ENCODE measurements at places on chromosomes 7 and 10.

- DNase-seq, result no peak
Measured at GRCh38 chr10:78464118-78464855, 430.6 kb downstream of the RPS24 start.

DNA sequence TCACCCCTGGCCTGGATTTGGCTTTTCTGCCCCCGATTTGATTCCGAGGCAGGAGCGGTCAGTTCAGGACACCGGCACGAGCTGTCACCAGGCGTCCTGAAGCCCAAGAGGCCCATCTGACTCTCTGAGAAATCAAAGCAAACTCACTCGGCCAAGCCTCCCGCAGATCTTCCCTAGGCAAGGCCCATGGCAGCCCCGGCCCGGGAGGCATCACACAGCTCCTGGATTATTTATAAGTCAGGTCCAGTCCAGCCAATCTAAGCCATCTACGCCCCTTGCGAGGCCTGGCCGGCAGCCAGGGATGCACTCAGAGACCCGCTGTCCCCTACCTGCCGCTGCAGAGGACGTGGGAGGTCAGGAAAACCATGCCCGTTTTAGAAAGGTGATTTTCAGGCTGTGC, 87.3 kb upstream of the DIP2C start:
- DNase-seq, result no peak

DNA sequence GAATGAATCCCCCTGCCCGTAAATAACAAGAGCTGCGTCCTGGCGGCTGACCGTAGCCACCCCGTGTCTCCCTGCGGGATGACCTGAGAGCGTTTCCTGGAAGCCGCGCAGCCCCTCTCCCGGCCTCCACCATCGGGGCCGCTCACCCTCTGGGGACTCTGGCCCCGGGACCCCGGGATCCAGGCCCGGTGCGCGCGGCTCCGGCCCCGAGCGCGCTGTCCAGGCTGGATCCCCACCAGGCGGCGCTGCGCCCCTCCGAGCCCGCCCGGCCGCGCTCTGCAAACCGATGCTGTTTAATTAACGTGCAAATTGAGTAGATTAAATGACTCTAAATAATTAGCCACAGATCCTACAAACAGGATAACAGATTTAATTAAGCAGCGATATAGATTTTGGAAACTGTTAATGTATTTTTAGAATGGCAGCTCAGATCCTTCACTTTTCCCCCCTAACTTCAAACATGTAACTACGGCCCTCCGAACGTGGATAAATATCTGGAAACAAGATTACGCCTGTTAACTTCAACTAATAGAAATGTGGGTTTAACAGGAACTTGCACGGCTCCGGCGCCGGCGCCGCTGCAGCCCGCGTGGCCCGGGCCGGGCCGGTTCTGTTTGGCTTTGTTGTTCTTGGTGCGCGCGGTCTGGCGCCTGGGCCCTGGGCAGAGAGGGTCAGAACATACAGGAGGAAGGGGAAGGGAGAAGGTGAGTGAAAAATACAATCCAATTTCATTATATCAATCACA, 7.1 kb upstream of the UNCX start:
- no peak for DNase-seq

DNA sequence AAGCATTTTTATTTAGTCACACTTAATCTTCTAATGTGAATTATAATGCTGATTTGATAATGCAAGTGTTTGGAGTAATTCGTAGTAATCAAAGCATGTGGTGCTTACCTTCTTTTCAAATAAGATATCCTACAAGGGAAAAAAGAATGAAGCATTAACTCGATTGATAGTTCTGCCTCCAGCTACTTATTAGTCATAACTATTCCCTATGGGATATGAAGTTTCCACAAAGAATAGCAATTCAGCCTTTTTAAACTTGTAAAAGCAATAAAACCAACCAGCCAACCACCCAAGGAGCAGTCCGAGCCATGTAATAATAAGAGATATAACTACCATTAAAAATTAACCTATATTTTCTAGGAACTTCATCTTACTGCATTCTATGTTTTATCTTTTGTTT, 11.6 kb downstream of the COL28A1 start:
- no peak for DNase-seq

GRCh38 chr10:59098387-59098786, 78.1 kb upstream of the PHYHIPL start:
- DNase-seq, result no peak

- no peak for DNase-seq
Measured at GRCh38 chr7:115024276-115024675, 102.4 kb downstream of the MDFIC start.

GRCh38 chr10:18659819-18660535, 746 bp downstream of the ARL5B start:
- peak; percentile 26 for DNase-seq

DNA sequence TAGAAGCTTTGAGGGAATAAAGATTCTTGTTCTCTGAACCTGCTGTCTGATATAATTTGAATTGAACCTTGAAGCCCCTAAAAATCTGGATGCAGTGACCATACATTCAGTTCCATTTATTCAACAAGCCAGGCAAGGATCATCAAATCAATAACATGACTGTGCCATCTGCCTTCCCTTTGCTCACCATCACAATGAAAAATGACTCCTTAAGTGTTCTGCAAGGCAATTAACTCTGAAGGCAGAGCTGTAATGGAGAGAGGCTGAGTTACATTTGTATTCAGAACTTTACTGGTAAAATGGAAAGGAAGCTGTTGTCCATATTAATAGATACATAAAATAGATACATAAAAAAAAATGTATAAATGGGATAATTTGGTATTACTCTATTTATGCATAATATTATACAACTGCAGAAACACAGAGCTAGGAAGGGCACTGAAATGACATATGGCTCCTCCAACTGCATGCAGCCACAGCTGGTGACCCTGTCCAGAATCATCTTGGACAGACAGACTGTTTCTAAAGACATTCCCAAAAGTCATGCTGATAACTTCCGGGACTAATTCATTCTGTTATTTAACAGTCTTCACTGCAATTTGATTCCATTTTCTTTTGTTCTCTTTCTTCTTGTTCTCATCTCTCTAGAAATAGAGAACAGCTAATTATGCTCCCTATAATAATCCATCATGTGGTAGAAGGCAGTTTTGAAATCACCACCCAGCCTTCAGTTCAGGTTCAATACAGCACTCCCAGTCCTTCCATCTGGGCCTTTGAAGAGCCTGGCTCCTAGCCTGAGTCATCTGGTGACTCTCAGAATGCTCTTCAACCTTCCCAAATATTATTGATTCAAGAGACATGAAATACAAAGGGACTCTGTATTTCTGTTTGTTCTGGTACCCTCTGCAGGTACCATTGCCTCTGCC, 412.6 kb downstream of the GFRA1 start:
- DNase-seq, result no peak

DNA sequence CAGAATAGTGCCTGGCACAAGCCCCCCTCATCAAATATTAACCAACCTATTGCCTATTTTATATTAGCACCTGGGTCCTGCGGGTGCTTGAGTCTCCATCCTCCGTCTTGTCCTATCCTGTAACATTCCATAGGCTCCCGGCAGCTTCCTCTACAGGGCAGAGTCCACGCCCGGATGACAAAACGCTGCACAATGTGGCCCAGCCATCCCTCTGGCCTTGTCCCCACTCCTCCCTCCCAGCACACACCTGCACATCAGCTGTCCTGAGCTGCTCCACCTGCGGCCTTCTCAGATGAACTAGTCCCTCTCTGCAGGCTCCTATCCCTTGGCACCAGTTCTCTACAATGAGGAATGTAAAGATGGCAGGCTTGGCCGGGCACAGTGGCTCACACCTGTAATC, 153.5 kb upstream of the PDE1C start:
- no peak for DNase-seq

- DNase-seq, result no peak
Measured at GRCh38 chr7:39888171-39888853, 61.7 kb upstream of the CDK13 start.

- DNase-seq, result no peak
Measured at GRCh38 chr7:20030417-20030816, 186.8 kb downstream of the MACC1 start.

GRCh38 chr7:94449151-94449725, 54.5 kb downstream of the COL1A2 start:
- DNase-seq, result peak; percentile 37

DNA sequence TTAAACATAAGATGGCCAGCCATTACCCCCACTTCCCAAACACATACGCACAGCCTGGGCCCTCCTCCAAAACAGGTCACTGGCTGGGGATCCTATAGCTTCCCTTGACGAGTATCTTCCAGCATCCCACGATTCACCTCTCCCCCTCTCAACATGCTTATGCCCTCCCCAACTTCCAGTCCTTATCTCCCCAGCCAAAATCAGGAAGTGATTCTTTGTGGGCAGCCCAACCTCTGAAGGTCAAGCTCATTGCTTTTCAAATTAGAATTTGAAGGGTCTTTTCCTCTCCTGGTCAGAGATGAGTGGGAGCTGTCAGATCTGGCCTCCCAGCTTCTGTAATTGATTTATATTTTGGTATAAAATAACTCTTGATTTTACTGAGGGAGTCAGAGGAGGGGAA, 133.6 kb downstream of the ATXN7L1 start:
- no peak for DNase-seq

- DNase-seq, result no peak
Measured at GRCh38 chr7:37419496-37419895, 29.2 kb downstream of the ELMO1 start.

GRCh38 chr10:7421526-7421925, 10.7 kb upstream of the SFMBT2 start:
- DNase-seq, result no peak

DNA sequence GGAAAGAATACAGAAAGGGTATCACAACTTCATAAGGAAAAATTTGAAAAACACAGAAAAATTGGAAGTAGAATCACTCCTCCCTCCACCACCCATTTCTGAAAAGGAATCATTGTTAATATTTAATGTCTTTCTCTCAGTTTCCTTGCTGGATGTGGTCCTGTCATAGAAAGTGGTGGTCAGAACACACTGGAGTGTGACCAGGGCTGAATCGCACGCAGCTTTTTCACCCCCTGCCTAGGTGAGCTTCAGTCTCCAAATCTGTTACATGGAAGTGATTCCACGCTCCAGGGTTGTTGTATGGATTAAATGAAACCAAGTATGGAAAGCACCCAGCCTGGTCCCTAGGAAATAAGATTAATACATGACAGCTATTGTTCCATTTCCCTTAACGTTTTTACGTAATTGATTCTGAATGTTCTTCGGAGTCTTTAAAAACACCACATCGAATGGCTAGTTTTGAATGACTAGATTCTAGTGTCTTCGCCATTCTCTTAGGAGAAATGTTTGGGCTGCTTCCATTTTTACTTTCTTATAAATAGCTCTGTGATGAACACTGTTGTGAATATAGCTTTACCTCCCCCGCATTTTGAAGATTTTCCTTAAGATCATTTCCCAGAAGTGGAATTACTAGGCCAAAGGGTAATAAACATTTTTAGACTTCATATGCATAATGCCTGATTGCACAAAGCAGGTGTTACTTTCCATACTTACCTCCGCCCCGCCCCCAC, 10.9 kb upstream of the DUSP5 start:
- DNase-seq, result no peak

- no peak for DNase-seq
Measured at GRCh38 chr7:108189733-108190388, 59.7 kb upstream of the LAMB4 start.

DNA sequence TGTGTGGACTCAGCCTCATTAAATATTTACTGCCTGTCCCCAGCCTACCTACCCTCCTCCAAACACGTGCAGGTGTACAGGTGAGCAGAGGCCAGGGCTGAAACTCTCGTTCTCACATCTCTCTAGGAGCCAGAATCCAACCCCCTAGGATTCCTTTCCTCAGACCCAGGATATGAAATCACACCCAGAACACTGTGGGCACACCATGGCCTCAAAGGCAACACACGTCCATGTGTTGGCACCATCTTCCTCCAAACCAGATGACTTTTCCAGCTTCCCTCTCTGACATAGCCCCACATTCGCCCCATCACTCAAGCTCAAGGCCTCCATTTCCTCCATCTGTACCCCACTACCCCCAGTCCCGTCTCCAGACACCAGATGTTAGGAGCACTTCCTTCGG, 51.8 kb upstream of the DUSP5 start:
- no peak for DNase-seq

- DNase-seq, result no peak
Measured at GRCh38 chr7:155371331-155371883, 73.7 kb downstream of the INSIG1 start.

DNA sequence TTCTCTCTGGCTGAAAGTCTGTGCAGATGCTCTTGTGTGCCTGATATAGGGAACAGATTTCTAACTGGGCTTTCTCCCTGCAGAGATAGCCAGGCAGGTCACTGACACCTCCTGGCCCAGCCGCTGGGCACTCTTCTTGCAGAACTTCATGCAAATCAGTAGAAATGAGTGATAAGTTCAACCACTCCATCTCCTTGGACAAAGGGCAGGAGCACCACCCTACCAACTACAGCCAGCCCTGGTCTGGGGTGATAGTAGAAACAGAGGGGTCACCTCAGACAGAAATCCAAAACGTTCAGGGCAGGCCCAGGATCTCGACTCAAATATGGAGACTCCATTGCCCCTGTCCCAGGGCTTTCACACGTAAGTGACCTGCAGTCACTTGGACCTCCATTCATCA, 917.8 kb upstream of the ZNF722 start:
- DNase-seq, result no peak

DNA sequence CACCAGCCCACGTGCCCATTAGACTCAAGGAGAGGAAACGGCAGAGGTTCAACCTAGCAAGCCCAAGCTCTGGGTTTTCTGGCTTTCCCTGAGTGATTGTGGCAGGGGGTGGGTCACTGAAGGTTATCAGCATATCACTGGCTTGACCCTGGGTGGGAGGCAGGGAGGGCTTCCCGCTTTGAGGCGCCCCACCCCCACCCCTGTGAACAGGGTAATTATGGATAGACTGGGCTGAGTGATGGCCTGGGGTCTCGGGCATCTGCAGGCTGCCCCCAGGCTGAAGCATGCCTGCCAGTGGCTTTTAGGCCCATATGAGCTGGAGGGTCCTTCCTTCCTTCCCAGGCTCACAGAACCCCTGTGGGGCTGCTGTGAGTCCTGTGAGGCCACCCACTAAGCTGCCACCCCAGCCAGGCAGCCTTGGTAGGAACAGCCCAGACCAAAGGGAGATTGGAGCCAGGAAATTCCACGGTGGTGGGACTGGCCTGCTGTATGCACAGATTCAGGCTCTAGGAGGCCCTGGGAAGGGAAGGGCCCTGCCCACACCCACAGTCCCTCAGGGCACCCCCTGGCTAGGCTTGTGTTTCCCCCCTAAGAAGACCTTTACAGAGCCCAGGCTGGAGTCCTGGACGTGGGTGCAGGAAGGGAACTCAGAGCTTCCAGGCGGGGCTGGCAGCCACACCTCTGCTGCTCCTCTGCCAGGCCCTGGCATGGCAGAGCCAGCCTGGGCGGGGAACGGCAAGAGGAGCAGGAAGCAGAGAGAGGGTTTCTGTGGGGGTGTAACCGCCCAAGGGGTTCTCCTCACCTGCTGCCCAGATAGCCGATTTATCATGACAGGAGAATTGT, 33.1 kb downstream of the GPRIN2 start:
- DNase-seq, result peak; percentile 11

All from CD4-positive, alpha-beta T cell treated with Interleukin-4 for 1 hour (primary cell).